ENCODE measurements at places on chromosomes 7 and 10. TPM values are rescaled to one million over a fixed set of nuclear protein-coding genes. Genes with fewer than 3 reads are reported as not detected.

Gene COL13A1
- total RNA-seq = 33.6 TPM

Gene MRLN
- total RNA-seq = not detected

Gene FASTK
- 67.0 TPM for total RNA-seq

Gene TAS2R41
- total RNA-seq = not detected

Gene APBB1IP
- not detected for total RNA-seq
